ENCODE measurements at places on chromosomes 2 and 18.

DNA sequence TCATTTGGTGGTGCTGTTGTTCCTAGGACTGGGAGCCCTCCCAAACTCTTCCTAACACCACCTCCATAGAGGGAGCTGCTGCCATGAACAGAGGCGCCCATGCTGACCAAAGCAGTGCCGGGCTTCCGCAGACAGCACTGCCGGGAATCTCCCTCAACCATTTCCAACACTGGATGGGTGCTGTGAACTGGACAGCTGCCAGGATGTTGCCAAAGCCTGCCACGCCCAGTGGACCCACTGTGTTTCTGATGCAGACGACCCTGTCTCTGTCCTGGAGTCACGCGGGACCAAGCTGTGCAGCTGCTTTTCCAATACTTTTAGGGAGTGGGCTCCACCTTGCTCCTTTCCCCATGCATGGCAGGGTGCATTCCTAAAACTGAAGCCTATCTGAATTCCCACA, 16.9 kb upstream of the GNAL start:
- DNase-seq, result no peak

DNA sequence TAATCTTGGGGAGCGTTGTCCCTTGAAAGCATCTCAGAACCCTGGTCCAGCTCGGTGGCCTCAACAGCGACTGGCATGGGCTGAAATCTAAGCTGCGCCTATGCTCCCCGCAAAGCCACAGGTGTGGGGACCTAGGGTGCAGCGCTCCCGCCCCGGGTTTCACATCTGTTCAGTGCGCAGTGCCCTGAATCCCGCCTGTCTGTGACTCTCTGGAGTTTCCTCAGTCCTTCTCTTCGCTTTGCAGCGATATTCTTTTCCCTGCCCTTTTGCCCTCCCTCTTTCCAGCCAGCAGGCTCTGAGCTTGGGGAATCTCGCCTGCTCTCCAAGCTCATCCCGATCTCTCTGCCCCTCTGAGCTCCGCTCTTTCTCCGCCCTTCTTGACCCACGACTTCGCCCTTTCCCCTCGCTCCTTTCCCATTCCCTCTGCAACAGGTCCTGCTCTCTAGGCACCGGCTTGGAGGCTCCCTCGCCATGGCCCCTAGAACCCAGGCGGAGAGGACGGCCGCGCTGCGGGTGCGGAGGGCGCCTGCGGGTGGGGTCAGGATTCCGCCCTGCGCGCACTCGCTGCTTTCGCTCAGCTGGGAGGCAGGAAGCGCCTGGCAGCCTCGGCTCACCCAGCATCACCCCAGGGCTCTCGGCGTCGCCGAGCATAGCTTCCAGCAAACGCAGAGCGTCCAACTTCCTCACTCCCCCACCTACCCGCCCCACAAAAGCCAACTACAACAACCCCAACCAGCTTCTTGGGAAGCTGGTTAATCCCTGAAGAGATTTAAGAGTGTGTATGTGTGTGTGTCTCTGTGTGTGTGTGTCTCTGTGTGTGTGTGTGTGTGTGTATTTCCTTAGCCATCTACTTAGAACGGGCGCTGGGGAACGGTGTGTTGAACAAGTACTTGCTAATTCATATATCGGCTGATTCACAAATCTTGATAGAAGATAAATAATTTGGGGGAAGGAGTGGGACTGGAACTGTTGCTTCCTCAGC, 1.1 kb downstream of the GRP start:
- DNase-seq, result no peak

DNA sequence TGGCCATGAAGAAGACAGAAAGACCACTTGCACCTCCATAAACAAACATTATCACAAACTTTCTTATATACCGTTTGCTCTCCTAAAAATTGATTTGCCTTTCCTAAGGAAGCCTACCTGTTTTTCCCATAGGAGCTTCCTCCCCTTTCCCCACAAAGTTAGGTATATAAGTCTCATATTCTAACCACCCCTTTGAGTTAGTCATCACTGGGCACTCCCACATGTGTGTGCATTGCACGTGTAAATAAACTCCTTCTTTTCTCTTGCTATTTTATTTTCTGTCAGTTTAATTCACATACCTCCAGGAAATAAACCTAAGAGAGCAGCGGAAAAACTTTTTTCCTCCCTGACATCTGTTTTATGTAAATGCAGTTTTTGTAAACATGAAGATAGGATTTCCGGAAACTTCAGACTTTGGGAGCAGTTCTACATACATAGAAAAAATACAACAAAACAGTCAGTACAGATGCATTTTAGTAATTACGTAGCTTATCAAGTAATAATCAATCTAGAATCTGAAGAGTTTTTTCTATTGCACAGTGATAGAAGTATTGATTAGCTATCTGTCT, 46.6 kb downstream of the PLCL1 start:
- DNase-seq, result no peak

- no peak for DNase-seq
Observed at GRCh38 chr2:161044095-161044865, 115.9 kb upstream of the TANK start.

DNA sequence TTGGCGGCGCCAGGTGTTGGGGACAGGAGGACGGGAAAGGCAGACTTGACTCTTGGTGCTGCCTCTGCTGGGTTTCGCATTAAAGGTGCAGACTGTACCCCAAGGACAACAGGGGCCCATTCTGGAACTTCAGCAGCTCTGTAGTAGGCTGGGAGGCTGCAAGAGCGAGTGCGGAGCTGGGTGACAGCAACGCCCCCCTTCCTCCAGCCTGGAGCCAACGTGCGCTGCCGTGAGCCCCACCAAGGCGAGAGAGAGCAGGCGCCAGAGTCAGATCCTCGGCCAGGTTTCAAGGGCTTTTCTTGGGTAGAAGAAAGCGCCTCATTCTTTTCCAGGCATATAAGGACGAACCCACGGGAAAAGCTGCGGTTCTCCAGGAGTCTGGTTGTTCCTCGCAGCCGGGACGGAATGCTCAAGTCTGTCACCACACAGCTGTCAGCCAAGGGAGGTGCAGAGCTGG, 1.9 kb downstream of the DOK6 start:
- no peak for DNase-seq

GRCh38 chr2:42566837-42567321, 1.6 kb upstream of the MTA3 start:
- DNase-seq, result no peak

DNA sequence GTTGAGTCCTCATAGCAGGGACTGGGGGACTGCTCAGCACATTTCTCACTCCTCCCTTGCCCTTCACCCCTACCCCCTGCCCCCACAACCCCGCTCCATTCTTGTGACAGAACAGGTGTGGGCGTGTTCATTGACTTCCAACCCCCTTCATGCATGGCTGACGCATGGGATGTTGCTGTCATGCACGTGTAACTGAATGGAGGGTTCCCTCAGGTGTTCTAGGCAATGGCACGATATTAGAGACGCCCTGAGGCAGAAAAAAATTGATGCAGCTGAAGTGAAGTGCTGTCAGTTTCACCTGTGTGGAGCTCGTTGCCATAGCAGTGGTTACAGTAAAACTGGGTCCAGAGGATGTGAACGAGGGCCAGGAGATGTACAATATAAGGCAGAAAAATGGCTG, 6.5 kb upstream of the THOC1 start:
- DNase-seq, result no peak

GRCh38 chr2:213248637-213249036, 35.6 kb upstream of the SPAG16 start:
- DNase-seq, result no peak

DNA sequence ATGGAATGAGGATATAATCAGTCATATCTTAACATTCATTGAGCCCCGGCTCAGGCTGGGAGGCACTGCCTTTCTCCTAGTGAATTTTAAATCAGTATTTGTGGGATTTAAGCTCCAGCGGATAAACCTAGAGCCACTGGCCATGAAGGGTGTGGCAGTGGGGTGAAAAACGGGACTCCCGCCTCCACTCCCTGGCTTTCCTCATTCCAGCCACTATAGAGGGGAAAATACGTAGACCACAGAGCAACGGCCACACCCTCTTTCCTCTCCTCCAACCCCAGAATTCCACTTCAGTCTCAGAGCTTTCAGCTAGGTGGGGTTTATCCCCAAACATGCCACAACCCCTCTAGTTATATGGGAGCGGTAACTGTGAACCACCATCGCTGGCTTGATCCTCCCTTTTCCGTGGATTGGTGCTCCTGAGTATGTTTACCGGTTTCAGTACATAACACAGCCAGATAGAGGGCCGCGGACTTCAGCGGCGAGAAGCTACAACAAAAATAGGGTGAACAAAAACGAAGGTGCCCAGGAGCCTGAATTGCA, 70.6 kb upstream of the ITGB6 start:
- no peak for DNase-seq

GRCh38 chr18:30925795-30926194, 116.7 kb downstream of the DSC3 start:
- no peak for DNase-seq

DNA sequence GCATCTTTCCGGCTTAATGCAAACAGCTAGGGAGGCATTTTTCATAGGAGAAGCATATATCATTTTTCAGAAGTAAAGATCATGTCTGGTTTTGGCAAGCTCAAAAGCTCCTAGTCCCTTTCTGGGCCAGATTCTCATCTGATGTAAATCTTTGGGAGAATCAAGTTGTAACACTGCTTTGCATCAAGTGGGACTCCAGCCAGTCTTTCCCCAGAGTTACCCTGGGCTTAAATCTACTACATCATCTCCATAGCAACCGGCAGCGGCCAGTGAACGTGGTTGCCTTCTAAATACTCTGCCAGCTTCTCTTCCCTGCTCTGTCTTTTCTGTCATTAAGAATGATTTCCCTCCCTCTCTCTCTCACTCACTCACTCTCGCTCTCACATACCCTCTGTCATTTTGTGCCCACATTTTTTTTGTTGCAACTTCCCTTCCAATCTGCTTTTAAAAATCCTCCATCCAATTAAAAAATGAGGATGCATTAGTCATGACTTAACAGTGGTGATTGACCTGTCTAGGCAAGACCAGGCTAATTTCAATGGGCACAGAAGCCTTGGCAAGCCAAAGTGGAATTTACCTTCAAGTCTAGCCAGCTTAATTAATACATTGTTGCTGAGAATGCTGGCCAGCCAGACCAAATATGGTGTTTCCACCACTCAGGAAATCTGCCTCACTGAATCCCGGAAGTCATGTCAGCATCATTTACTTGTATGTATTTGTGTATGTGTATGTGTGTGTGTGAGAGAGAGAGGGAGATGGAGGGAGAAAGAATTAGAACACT, 93.0 kb downstream of the NRP2 start:
- DNase-seq, result no peak

GRCh38 chr18:42929857-42930256, 185.6 kb downstream of the RIT2 start:
- no peak for DNase-seq

- DNase-seq, result no peak
Observed at GRCh38 chr2:215748446-215748845, 264.9 kb downstream of the MREG start.

GRCh38 chr2:3489764-3490115, 29.6 kb downstream of the ADI1 start:
- no peak for DNase-seq

DNA sequence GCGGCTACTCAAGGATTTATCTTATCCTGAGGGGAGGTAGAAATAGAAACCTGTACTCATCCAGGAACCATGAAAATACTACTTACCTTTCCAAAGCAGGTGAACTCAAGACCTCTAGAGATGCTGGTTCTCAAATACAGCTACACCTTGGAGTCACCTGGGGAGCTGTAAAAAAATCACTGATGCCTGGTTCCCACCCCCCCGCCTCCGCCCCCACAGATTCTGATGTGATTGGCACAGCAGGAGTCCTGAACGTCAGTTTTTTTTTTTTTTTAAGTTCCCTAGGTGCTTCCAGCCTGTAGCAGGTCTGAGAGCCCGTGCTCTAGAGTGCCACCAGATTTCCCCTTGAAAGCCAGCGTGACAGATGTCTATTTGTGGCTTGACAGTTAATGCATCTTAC, 113.6 kb downstream of the MRO start:
- no peak for DNase-seq

DNA sequence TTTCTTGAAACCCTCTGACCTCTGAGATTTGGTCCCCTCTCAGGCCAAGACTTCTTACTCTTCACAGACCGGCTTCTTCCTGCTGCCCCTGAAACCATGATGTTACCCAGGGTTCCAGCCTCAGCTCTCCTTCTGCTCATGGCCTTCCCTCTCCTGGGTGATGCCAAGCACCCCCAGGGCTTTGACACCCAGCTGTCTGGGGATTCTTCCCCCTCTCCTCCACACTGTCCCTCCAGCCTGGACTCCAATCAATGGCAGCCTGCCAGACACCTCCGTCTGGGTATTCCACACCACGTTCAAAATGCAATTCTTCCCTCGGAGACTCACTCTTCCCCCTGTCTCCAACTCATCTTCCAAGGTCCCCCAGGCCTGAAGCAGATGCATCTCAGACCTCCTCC, 25.0 kb downstream of the SPP2 start:
- DNase-seq, result no peak

DNA sequence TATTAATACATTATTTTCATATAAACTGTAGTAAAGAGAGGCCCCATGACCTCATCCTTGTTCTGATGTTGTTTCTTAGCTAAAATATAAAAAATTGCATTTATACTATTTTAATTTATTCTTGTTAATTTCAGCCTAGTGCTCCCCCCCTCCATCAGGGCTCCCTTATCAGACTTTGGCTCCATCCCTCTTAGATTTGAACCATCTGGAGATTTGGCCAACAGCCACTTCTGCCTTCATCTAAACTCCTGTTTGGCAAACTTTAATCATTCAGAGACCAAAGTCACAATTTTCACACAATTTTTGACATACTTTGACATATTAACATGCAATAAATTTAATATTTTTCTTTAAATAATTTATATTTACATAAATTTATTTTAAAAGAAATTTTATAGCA, 569.3 kb downstream of the TDRD15 start:
- no peak for DNase-seq

DNA sequence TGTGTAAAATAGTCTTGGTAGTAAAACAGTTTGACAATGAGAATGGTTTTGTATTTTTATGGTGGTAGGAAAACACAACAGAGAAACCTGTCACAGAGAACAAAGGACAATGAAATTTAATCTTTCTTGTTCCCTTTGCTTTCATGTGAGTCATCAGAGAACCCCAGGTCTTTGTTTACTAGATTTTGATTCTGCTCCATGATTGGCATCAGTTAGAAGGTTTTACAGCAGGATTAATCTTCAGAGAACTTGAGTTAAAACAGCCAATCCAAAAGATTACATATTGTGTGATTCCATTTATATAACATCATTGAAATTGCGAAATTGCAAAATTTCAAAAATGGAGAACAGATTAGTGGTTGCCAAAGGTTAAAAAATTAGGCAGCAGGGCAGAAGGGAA, 2.5 kb downstream of the APLF start:
- no peak for DNase-seq

DNA sequence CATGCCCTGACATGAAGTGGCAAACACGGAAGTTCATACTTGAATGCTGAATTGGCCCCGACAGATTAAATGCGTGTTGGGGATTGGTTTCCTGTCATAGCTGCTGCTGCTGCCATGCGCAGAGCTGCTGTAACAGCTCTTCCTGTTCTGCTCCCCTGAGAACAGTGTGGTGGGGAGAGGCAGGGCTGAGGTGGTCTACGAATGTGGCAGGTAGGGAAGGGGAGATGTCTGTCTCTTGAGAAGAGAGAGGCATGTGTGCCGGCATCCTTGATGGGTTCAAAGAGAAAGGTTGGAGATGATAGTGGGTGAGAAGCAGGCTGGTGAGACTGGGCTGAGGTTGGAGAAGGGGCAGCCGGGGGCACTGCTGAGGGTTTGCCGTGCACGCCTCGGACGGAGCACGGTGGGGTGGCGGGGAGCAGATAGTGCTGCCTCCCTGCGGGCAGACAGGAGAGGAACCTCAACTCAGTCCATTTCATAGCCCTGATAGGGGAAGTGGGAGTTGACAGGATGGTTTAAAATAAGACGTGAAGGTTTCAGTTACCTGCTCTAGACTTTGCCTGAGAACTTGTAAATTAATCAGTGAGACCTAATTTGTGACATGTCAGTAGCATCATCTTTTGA, 46.1 kb downstream of the TMEM185B start:
- no peak for DNase-seq
